ENCODE measurements at places on chromosomes 3 and 15.

DNA sequence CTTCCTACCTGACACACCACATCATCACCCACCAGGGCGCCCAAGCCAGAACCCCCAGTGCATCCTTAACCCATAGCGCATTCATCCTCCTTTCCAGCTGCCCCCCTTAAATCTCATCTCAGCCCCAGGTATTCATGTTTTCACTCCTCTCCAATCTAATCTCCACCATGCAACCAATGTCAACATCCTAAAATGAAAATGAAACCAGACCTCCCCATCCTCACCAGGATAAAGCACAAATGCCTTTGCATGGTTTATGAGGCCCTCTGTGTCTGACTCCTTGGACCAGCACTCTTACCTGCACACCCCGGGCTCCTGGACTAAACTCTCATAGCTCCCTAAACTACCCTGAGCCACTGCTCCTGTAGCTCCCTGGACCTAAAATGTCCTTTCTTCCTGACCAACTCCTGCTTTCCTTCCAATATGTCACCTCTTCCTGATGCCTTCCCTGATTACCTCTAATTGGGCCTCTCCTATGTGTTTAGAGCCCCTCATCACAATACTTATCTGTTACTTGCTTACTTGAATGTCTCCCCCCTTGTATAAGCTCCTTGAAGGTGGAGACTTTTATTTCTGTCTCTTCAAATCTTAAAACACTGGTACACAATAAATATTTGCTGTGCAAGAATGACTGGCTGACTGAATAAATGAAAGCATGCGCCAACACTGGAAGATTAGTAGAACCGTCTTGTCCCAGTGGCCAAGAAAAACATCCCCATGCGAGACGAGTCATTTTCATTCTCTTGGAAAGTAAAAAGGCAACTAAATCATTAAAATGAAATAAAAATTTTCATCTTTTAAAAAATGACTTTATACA is 142.5 kb downstream of the XXYLT1 start:
- DNase-seq, result no peak

DNA sequence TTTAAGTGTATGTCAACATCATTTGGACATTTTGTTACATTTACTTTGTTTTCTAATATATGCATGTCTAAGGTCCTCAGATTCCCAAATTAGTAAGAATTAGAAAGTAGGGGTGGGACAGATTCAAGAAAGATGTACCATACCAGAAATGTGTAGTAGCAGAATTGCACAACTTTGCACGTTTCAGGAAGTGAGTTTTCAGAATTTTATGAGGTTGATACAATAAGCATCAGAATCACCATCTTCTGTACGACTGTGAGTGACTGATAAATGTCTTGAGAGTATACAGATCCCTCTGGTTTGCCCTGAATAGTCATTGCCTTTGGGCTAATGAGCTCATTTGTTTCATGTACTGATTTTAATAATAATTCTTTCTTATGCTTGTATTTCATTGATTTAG is 9.3 kb downstream of the ARIH2 start:
- no peak for DNase-seq

GRCh38 chr3:113132571-113132996 is 78.8 kb upstream of the BOC start:
- DNase-seq, result no peak

- DNase-seq, result no peak
Measured at GRCh38 chr3:32397941-32398340, 6.3 kb downstream of the CMTM7 start.

DNA sequence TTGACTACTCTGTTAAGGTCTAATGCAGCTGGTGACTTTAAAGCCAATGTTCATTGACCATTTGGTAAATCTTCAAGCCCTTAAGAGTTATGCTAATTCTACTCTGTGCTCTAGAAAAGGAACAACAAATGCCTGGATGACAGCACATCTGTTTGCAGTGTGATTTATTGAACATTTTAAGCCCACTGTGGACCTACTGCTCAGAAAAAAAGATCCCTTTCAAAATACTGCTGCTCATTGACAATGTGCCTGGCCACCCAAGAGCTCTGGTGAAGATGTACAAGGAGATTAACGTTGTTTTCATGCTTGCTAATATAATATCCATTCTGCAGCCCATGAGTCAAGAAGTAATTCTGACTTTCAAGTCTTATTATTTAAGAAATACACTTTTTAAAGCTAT is 110.8 kb downstream of the TBC1D5 start:
- DNase-seq, result no peak

DNA sequence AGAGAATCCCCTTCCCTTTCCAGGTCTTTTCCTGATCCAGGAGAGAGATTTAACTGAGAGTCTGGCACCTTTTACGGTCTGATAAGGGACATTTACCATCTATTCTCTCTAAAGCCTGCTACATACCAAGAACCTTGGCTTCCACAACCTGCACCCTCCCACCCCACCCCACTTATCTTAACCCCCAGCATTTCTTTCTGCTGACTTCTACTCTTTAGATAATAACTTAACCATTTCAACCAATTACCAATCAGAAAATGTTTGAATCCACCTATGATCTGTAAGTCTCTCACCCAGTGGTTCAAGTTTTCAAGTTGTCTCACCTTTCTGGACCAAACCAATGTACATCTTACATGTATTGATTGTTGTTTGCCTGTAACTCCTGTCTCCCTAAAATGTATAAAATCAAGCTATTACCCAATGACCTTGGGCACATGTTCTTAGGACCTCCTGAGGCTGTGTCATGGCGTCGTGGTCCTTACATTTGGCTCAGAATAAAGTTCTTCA is 74.0 kb downstream of the MCF2L2 start:
- DNase-seq, result no peak

DNA sequence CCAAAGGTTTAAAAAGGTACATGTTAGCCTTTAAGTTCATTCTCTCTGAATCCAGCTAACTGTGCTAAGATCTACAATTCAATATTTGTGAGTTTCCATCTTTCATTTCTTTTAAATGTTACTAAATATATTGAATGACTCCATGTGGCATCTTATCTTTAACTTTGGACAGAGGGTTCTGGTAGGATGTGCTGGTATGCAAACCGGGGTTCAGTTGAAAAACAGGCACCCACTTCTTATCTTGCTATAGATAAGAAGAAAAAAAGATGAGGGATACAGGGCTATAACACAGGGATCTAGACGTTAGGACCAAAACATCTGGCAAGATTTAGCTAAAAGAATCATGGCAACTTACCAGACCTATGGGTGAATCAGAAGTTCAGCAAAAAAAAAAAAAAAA is 538.3 kb downstream of the EDEM1 start:
- DNase-seq, result no peak

DNA sequence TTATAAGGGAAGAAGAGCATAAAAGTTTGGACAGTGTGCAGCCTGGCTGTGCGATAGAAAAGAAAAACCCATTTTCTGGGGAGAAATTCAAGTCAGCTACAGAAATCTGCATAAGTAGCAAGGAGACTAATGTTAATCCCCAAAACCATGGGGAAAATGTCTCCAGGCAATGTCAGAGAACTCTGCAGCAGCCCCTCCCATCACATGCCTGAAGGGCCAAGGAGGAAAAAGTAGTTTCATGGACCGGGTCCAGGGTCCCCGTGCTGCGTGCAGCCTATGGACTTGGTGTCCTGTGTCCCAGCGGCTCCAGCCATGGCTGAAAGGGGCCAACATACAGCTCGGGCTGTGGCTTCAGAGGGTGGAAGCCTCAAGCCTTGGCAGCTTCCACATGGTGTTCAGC is 28.3 kb upstream of the COLQ start:
- no peak for DNase-seq

GRCh38 chr15:59993041-59993750 is 10.9 kb upstream of the FOXB1 start:
- DNase-seq, result no peak

GRCh38 chr15:85329561-85330422 is 50.6 kb upstream of the AKAP13 start:
- DNase-seq, result peak; percentile 56

DNA sequence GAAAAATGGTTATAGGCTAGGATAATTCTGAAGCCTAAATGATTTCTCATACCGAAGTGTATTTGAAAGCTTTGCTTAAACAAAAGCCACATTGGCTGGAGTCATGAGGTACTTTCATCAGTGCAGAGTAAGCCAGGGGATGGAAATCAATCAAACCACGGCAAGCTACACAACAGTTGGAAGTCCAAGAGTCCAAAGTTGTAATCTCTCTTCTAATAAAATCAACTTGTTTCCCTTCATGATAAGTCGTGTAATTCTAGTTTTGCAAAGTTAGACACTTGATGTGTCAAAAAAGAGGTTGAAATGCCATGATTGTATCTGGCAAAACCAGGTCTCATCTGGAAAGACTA is 250.5 kb upstream of the VEPH1 start:
- DNase-seq, result no peak

DNA sequence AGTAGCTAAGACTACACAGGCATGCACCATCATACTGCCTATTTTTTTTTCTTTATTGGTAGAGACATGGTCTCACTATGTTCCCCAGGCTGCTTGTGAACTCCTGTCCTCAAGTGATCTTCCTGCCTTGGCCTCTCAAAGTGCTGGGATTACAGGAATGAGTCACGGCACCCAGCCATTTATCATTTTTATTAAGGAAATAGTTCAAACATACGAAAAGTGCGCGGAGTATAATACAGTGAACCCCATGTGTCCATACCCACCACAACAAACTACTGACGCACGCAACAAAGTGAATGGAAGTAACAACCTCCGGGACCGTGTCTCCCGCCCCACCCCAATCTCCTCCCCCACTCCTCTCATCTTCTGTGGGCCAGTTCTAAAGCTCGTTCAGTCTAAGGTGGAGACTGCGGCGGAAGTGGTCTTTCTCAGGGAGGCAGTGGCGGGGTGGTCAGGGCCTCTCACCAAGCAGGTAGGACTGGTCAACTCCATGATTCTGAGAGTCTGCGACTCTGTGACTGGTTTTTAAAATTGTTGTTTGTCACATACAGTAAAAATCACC is 42.1 kb downstream of the DNAJB8 start:
- DNase-seq, result no peak

- no peak for DNase-seq
Measured at GRCh38 chr15:26702381-26702780, 70.5 kb downstream of the GABRB3 start.

GRCh38 chr3:197000211-197000610 is 29.4 kb downstream of the MELTF start:
- no peak for DNase-seq

DNA sequence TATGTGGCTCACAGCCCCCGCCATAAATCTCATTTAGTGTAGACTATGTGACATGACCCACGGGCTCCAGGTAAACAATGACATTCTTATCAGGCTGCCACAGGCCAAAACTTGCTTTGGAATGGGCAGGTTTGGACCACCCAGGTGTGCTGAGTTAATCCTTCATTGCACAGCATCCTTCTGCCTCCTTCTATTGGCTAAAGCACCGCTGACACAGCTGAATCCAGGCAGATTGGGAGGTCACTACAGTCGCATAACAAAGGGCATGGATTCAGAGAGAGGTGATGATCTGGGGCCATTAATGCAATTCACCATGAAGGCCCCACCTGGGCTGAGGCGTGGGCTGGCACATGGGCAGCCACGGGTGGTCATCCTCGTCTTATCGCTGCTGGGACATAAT is 47.8 kb upstream of the GALNT15 start:
- no peak for DNase-seq

GRCh38 chr3:174243171-174243570 is 616.0 kb upstream of the NAALADL2 start:
- no peak for DNase-seq

DNA sequence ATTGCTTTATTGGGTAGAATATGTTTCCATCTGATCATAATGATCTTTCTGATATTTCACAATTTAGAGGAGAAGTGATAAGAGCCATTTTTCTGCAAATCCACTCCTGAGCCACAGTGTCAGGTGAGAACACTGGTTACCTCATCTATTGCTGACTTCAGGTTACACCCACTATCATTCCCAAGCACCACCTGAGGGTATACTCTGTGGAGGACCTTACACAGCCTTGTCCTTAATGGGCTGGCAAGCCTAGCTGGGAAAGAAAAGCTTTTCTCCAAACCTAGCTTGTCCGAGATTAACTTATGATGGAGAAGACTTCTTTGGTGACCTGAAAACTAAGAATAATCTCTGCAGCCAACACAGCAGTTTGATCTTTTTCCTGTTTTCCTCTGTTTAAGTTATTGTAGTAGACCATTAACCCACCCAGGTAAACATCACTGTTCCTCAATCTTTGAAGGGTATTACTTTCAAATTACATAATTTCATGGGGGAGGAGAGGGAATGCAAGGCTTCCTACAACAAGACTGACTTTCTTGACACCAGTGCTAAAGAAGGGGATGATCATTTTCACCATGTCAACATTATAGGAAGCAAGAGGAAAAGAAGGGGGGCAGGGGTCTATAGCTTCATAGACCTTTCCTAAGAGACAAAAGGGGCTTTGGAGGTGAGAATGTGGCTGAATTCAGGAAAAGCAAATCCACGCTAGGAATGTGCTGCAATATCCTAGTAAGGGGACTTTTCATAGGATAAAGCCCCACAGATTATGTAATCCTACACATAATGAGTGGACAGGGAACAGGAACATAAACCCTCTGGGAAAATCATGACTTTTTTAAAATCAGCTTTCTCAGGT is 1.7 kb downstream of the NCEH1 start:
- no peak for DNase-seq

DNA sequence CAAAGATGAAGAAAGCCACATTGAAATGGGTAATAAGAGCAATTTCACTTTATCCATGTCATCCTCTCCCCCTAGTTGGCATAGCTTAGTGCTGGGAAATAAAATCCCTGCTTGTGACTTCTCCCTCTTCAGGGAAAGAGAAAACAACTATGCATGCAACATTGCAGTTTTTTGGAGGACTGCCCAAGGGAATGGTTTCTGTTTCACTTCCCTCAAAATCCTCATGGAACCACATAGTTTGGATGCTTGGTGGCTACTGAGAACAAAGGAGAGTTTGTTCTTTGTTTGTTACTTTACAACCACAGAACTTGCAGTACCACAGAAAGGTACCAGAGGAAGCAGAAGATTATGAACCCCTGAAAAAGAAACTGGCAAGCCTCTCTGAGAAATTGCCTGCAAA is 384.6 kb upstream of the RORA start:
- DNase-seq, result no peak

DNA sequence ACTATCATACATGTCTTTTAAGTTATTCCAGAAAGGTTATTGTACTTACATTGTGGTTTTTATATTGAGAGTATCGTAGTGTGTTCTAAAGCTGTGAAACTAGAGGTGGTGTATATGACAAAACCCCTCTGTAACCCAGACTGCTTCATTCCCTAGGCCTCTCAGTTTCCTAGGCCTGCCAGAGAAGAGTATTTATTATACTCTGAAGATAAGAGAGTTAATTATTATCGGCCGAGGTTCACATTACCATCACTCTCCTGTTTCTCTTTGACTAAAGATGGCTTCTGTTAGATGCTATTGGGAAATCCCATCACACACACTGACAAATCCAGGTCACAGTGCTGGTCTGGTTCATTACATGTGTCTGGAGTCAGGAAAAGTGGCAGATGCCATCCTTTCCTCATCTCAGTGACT is 20.5 kb downstream of the EXOSC7 start:
- no peak for DNase-seq

DNA sequence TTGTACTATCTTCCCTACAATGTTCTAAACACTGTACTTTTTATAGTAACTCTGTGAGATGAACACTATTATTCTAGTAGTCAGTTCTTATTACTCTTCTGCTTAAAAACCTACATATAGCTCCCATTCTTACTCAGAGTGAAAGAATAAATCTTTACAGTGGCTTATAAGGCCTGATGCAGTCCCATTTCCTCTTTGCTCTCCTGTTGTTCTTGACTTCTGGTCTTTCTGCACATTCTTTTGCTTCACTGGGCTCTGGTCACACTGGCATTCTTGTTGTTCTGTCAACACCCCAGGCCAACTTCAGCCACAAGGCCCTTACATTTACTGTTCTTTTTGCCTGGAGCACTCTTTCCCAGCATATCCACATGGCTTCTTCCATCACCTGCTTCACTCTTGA is 58.2 kb upstream of the TP63 start:
- DNase-seq, result no peak
